ENCODE measurements at places on chromosomes 16 and 17.

DNA sequence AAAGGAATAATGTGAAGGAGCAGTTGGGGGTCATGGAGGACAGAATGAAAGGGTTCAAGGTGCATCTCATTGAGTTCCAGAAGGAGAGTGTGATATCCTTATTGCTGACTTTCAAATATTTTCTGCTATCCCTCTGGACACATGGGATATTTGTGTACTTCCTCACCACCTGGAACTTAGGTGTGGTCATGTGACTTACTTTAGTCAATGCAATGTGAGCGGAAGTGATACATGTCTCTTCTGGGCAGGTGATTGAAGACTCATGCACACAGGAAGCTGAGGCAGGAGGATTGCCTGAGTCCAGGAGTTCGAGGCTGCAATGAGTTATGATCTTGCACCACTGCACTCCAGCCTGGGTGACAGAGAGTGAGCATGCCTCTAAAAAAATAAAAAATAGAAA, 36.7 kb upstream of the TANC2 start:
- no peak for DNase-seq

- DNase-seq: no peak
Observed at GRCh38 chr16:9946022-9946720, 236.1 kb downstream of the GRIN2A start.

GRCh38 chr17:72205357-72205756, 84.5 kb downstream of the SOX9 start:
- DNase-seq: peak; percentile 46

GRCh38 chr16:88602091-88602490, 31.9 kb downstream of the ZC3H18 start:
- no peak for DNase-seq

DNA sequence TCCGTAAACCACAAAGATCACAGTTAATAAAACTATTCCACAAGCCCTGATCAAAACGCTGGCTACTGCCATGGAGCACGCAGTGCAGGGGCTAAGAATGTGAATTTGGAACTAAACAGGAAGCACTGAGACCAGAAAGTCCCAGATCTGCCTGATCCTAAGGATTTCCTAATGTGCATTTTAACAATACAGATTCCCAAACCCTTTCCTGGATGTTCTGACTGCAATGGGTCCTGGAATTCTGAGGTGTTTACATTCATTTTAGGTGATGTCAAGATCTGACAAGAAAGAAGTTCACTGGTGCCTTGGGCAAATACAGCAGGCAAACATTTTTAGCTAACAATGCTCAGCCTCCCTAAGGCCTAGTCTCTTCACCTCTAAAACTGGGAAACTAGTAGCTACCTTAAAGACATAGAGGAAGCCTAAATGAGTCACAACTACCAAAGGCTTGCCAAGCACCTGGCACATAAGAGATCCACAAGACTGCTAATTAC, 10.3 kb downstream of the NSMCE1 start:
- no peak for DNase-seq

DNA sequence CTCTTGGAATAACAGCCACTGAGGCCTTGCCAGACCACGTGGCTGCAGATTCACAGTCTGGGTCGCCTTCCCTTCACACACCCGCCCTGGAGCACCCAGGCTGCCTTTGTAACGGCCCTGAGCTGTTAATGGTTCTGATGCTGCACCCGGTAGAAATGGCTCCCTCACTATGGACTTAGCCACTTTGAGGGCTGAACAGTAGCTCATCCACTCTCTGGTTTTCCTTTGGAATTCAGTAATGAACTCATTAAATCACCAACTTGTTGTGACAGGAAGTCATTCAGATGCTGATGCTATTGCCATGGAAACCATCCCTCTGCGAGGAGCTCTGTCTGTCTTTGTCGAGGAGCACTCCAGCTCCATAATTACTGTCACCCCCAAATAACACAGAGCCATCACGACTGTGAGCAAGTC, 59.2 kb downstream of the CDK5R1 start:
- DNase-seq: peak; percentile 23
